ENCODE measurements at places on chromosomes 4 and X.

GRCh38 chrX:39202641-39203040 lies 401.4 kb downstream of the MID1IP1 start:
- no peak for DNase-seq

DNA sequence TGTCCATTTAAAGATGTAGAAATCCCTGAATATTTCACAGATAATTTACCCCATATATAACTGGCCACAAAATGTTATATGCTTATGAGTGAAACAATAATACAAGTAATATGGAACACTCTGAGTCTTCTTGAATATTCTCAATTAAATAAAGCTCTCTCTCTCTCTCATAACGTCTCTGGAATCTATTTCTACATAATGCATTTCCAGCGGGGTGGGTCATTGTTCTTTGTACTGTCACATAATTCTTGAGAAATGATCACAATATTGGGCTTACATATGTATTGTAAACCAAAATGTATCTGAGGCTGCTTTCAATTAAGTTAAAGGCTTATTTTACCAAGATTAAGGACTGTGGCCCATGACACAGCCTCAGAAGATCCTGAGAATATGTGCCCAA lies 596.3 kb downstream of the FAT4 start:
- DNase-seq = no peak

- DNase-seq = no peak
Observed at GRCh38 chrX:20233336-20233735, 33.4 kb downstream of the RPS6KA3 start.

DNA sequence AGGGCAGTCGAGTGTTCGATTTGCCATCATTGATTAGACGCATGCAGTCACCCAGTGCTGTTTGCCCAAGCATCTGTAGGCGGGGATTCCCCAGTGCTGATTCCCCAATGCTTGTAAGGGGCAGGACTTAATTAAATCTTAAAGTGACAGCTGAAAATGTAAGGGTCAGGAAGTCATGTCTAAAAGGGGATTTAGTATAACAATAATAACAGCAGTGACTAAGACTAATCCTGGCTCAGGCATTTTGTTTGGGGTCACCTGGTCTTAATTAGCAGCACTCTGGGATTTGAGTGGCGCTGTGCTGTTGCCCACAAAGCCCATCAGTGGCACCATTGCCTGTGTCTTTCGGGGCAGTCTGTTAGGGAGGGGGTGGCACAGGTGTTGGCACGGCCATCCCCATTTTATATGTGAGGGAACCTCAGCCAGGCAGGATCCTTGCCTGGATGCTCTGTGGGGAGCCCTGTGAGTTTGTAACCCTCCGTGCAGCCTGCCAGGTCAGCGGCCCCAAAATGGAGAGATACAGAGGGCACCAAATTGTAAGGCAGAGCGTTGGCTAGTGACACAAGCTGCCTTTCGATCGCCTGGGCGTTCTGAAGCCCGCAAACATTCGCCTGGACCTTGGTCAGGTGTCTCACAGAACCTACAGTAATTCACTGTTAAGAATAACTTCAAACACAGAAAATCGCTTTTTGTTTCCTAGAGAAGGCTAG lies 146.7 kb downstream of the TBL1X start:
- DNase-seq = no peak

GRCh38 chrX:19882066-19882775 lies 5.2 kb downstream of the SH3KBP1 start:
- no peak for DNase-seq

GRCh38 chrX:105173071-105173470 lies 47.4 kb downstream of the TEX13A start:
- no peak for DNase-seq

DNA sequence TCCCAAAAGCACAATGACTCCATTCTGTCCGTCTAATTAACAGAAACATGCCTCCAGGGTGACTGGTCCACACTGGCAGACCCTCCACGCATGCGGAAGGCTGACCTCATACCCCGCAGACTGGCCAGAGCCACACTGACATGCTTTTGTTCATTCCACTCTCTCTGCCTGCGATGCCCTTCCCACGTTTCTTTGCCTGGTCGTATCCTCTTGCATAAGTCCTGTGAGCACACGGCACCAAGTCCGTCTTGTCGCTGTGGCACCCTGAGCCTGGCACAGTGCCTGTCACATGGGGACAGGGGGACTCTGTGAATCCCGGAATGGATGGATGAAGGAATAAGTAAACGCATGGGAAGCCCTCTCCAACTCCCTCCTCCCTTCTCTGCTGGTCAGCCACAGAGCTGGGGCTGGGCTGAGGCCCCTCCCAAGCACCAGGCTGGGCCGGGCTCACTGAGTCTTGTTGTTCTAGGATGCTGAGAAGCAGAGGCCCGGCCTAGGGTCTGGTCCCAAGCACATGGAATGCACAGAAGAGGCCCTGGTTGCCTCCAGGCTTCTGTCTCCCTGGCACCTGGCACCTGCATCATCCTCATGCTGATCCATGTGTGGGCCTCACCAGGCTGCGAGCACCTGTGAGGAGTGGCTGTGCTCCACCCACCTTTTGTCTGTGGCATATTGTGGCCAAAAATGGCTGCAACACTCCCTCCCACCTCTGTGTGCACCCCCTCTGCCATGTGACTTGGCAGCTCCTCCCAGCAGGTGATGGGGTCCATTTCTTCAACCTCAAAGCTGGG lies 38.9 kb upstream of the C4orf50 start:
- no peak for DNase-seq

GRCh38 chr4:1294891-1295290 lies 5.2 kb downstream of the MAEA start:
- DNase-seq = no peak

DNA sequence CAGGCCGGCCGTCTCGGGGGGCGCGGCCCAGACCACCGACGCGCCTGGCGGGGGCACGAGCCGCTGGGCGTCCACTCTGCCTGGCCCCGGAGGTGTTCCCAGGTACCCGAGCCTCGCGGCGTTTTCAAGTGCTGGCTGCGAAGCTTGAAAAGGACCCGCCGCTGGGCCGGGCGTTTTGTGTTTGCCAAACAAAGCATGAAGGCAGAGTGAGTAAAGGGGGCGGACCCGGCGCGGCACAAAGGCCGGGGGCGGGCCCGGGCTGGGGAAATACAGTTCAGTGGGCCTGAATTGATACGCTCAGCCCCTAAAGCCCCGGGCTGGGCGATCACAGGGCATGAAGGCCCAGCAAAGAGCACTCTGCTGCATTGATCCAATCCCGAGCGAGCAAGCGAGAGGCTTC lies 65.4 kb downstream of the SOX3 start:
- DNase-seq = no peak

GRCh38 chrX:136761421-136761820 lies 19.3 kb downstream of the ARHGEF6 start:
- no peak for DNase-seq

DNA sequence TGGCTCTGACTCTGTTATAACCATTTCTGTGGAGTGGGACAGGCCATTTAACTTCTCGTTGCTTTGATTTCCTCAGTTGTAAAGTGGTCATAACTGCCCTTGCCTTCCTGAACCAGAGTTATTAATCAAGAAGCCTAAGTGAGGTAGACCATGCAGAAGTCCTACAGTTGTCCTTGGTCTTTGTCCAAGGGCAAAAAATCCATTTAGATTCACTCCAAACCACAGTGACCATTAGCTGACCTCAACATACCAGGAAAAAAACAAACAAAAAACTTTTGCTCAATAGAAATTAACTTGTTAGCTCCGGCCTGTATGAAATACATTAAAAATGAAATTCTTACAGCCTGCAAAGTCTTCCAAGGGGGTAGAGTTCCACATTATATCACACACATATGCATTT lies 52.7 kb downstream of the TBC1D9 start:
- DNase-seq = no peak

GRCh38 chrX:111555406-111555958 lies 44.0 kb downstream of the SERTM2 start:
- DNase-seq = no peak

DNA sequence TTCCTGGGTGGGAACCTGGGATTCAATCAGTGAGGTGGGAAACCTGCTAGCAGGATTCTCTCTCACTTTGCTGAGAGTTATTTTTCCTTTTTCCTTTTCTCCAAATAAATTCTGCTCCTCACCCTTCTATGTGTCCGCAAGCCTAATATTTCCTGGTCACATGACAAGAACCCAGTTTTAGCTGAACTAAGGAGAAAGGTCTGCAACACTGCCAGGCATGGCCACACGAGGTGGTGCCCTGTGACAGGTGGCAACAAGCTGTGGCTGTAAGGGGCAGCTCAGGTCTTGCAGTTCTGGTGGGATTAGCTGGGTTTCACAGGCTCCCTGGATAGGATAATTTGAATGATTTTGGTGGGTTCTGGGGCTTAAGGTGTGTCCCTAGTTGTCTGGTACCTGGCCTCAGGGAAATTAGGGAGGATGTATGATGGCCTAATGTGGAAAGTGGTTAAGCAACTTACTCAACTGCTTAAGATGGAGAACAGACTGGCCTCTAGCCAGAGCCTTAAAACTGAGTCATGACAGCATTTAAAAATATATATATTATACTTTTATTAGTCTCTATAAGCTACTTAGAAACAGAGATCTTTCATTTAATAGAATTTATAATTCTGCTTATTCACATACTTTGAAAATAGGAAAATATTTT lies 215.0 kb downstream of the IL15 start:
- no peak for DNase-seq

DNA sequence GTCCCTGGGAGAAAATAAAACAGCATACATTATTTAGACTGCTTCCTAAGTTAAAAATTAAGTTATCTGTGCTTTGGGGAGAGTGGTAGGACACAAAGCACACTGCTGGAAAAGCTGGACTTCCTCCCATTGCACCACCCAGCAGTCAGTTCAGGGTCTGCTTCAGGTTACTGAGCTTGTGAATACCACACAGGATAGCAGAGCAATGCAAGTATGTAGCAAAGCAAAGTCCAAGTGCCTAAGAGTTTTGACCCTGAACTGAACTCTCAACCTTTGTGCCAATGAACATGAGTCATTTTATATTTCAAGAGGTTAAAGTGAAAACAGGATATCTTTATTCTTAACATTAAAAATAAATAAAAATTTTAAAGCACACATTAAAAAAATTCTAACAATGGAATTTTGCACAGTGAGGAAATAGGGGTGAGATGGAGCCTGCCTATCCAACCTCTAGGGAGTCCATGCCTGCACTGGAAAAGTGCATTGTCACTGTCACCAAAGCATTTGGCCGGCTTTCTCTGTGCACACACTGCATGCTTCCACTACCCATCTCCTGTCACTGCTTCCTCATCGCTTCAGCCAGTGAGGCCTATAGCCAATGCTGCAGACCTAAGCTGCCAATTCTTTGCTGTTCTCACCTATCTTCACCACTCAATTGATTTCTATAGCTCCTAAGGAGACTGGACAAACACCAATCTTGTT lies 50.9 kb downstream of the ABCG2 start:
- DNase-seq = no peak

DNA sequence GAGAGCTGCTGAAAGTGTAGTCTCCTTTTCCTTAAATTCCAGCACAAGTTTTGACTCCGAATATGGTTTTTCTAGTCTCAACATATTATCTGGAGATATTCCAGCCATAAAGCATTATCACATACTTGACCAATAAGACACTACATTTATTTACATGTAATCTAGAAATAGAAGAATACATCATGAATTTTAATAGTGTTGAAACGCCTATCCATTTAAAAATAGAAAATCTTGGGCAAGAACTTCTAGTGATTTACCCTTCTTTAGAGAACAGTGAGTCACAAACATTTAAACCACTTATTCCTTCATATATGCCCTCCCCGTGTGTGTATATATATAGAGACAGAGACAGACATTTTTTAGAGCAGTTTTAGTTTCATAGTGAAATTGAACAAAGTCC lies 161.5 kb downstream of the SOWAHB start:
- no peak for DNase-seq

DNA sequence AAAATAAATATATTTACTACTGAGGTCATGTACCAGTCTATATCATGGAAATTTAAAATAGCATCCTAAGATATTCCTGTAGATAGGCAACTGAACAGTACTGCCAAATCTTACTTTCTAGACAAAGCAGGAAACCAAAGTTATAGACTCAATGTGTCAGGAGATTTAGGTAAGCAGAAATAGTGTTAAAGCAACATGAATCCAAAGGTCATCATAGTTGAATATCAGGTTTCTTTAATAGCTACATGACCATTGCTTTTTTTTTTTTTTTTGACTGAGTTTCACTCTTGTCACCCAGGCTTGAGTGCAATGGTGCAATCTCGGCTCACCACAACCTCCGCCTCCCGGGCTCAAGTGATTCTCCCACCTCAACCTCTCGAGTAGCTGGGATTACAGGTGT lies 20.2 kb upstream of the ACSL4 start:
- no peak for DNase-seq

GRCh38 chr4:75141162-75141561 lies 208.2 kb downstream of the PARM1 start:
- no peak for DNase-seq

DNA sequence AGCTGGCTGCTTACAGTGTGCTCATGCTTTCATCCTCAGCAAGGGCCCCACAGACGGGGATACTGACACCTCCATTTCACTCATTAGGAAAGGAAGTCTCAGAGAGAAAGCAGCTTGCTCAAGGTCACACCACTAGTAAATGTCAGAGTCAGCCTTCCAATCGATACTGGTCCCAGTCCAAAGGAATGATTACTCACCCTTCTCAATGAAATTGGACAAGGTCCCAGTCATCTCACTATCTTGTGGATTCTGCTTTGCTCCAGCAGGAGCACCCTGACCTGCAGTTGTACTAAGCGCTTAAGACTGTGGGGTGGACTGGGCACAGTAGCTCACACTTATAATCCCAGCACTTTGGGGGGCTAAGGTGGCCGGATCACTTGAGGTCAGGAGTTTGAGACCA lies 132.2 kb upstream of the SLC34A2 start:
- DNase-seq = no peak

DNA sequence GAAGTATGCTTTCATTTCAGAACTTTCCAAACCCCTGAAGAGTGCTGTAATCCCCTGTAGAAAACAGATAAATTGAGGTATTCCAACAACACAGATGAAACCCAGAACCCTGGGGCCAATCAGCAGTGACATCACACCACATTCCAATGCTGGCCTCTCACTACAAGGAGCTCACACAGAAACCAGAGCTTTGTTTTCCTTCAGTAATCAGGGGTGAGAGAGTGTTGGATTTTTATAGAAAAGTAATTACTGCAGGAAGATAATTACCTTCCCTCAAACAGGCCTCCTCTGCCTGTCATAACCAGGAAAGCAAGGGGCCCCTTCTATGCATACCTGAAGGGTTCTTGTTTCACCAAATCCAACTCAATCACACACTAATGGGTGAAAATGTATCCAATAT lies 246.2 kb downstream of the SCFD2 start:
- DNase-seq = no peak

- no peak for DNase-seq
Observed at GRCh38 chrX:12065251-12065650, 73.0 kb upstream of the FRMPD4 start.

GRCh38 chrX:148192547-148192946 lies 211.4 kb downstream of the FMR1NB start:
- no peak for DNase-seq

Measured in NCI-H187 (cell line).